ENCODE measurements at places on chromosomes 11 and 22.

GRCh38 chr11:95588821-95589220 lies 200.8 kb downstream of the FAM76B start:
- no peak for DNase-seq

GRCh38 chr11:6357222-6357621 lies 33.1 kb upstream of the SMPD1 start:
- DNase-seq: no peak

- DNase-seq: no peak
These were observed 123.4 kb downstream of the C11orf58 start for GRCh38 chr11:16861862-16862261.

GRCh38 chr22:46414704-46415103 lies 79.2 kb downstream of the TRMU start:
- no peak for DNase-seq

DNA sequence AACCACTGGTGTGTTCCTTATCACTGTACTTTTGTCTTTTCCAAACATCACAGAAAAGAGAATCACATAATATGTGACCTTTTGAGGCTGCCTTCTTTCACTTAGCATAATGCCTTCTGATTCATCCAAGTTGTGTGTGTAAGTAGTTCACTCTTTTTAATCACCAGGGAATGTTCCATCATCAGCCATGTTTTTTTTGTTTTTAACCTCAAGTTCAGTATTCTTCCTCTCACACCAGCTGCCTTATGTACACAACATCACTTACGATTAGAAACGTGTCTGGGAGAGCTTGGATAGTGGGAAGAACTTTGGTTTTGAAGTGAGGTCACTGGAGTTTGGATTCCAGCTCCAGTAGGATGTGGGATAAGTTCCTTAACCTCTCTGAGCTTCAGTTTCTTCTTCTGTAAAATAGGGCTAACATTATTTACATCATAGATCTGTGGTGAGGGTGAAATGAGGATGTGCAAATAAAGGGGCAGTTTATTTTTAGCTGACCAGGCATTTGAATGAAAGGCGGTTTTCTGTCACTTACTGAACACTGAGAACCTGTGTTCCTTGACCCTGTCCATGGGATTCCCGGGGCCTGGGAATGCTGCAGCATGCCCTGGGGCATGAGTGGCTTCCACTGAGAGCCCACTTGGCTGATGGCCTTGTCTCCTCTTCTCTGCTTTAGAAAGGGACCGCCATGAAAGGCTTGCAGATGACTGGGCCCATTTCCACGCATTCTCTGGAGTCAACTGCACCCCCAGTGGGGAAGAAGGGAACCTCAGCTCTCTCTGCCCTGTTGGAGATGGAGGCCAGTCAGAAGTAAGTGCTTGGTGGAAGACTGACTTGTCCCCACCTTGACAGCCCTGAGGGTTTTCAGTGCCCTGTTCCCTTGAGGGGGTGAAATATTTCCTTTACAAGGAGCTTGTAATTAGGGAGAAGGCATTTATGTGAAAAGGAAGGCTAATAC lies 92.6 kb downstream of the DEPDC5 start:
- no peak for DNase-seq

- no peak for DNase-seq
These were observed 12.5 kb downstream of the PRR5L start for GRCh38 chr11:36308577-36308976.

- DNase-seq: no peak
These were observed 8.5 kb upstream of the DMC1 start for GRCh38 chr22:38578505-38578904.

DNA sequence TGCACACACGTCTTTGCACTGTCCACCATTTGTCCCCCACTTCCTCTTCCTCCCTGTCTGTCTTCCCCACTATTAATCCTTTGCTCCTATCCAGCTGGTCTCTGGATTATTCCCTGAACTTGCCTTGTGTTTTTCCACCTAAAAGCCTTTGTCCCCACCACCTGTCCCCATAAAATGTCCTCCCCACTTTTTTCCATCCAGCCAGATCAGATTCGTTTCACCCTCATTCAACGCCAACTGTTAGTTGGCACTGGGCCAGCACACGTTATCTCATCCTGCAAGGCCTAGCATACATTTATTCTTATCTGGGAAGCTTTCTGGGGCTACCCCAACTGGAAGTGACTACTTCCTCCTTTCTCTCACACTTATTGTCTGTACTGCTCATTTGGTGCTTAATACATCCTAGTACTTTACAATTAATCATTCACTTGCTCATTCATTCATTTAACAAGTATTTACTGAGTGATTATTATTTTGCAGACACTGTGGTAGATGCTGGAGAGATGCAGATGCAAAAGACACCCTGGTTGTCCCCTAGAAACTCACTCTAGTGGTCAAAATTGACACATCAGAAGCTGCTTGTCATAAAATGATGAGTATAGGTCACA lies 96.2 kb downstream of the RASSF10 start:
- DNase-seq: no peak

GRCh38 chr11:77726524-77726923 lies 88.9 kb upstream of the CLNS1A start:
- DNase-seq: no peak

DNA sequence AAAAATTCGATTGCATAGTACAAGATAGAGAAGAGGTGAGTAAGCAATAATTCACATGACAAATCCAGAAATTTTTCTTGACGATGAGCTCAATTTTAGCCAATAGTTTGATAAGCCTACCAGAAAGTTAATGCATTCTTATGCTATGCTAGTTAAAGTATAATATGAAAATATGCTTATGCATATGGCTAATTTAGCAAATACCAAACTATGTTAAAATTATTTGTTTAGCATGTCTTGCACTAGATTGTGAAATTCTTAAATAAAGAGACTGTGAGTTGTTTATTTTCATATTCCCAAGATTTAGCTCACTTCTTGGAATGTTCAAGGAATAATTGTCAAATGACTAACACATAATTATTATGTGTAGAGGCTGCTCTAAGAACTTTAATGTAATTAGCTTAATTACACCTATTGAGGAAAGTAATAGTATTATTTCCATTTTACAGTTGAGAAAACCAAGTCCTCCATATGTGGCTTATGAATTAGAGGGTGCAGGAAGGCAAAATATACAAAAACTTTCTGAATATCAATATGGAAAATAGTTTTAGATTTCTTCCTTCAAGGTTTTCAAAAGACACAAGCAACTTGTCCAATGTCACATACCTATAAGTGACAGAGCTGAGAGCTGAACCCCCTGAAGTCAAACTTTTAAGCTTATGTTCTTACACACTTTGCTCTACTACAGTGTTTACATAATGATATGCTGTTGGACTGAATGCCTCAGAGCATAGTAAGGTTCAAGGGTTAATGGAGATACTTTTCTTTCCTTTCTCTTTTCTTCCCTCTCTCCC lies 45.9 kb upstream of the ARHGAP20 start:
- DNase-seq: no peak

GRCh38 chr22:38452373-38453065 lies 2.5 kb downstream of the KCNJ4 start:
- no peak for DNase-seq

GRCh38 chr11:89498845-89499448 lies 7.8 kb upstream of the NOX4 start:
- DNase-seq: no peak

DNA sequence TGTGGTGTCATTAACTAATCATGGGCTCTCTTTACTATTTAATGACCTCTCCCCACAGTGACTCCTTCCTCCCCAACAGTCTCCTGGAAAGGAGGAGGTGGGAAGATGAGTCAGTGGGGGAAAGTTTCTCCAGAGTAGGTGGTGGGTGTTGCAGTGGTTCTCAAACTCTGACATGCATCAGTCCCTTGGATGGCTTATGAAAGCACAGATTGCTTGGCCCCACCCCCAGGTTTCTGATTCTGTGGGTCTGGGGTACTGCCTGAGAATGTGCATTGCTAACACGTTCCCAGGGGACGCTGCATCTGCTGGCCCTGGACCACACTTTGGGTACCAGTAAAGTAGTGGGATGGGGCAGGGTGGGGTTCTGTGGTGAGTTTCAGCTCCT lies 9.8 kb downstream of the CD82 start:
- no peak for DNase-seq

- DNase-seq: no peak
These were observed 164.4 kb upstream of the ZBED5 start for GRCh38 chr11:11022125-11022730.
